Cortex of kidney (tissue), 1 donor: ENCODE measurements at places on chromosomes 12 and 14.

- no peak for DNase-seq
These were observed 75.4 kb downstream of the IFT81 start for GRCh38 chr12:110199339-110200123.

DNA sequence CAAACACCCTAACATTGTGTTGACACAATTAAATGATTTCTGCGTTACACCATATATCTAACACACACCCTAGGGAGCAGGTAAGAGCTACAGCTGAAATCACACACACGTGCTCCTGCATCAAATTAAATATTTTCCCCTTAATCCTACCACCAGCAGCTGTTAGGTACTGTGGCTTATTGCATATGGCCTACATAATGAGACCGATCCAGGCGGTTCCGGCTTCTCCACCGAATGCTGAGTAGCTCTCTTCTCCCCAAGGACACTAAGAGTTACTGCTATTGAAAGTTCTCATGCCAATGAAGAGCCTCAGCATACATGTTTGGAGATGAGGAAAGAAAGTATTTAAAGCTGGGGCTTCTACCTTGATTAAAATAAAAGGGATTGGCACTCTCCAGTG lies 472.2 kb upstream of the STXBP6 start:
- DNase-seq, result no peak

DNA sequence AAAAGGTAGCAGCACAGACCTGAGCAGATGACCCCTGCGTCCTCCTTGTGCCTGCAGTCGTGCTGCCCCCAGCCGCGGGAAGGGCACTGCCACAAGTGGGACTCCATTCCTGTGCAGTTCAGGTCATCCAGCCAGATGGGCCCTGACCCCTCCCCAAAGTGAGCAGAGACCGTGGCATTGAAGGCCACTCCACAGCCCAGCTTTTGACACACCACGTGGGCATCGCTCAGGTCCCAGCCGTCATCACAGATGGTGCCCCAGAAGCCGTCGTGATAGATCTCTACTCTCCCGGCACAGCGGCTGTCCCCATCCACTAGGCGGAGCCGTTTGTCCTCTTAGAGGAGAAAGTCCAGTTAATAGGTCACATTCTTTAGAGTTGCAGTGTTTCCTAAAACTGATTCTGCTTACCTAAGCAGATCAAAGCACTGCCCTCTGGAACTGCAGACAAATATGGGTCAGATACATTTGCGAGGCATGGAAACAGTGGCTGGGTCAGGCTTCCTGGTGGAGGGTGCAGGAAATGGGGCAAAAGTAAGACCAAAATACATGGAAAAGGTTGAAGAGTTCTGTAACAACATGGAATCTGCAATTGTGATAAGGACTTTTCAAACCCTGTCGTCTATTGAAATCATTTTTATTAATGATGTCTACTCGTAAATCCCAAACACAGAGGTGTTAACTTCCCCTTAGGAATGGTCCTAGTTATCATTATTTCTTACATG lies 69.4 kb downstream of the CD163L1 start:
- DNase-seq, result no peak

DNA sequence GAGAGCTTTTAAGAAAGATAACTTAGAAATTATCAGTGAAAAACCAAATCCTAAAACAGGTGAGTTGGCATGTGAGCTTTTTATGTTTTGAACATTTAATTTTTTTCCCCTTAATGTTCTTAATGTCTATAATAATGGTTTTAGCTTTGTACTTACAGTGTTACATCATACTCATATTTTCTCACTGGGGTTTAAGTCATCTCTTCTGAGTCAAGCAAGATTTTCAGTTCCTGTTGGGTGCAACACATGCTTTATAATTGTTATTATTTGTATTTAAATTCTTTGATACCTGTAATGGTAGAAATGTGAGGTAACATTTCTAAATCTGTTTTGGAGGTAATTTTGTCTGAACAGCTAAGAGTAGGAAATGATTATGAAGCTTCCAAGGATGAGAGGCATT lies 113.0 kb downstream of the PLEKHA5 start:
- no peak for DNase-seq

- no peak for DNase-seq
These were observed 212.2 kb downstream of the DUSP6 start for GRCh38 chr12:89140141-89140540.

GRCh38 chr14:37515771-37516170 lies 79.3 kb downstream of the FOXA1 start:
- DNase-seq, result no peak

DNA sequence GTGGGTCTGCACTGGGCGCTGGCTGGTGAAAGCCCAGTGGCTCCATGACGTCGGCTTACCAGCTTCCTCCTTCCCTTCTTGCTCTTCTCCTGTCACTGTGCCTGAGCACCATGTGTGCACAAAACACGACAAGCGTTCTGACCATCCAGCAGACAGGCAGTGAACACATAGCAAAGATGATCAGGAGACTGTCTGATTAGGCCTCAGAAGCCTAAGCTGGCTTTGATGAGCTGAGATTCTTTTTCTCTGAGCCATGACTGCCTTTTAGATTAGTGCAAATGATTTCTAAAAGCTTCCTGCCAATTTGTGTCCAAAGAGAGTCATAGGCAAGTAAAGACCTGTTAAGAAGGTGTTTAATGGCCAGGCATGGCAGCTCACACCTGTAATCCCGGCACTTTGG lies 83.1 kb downstream of the AACS start:
- DNase-seq, result no peak

- DNase-seq, result no peak
These were observed 160.6 kb downstream of the ANO4 start for GRCh38 chr12:100955139-100955538.

GRCh38 chr12:116174006-116174405 lies 103.5 kb downstream of the MED13L start:
- no peak for DNase-seq

GRCh38 chr12:93019212-93019927 lies 90.3 kb upstream of the EEA1 start:
- DNase-seq, result no peak

DNA sequence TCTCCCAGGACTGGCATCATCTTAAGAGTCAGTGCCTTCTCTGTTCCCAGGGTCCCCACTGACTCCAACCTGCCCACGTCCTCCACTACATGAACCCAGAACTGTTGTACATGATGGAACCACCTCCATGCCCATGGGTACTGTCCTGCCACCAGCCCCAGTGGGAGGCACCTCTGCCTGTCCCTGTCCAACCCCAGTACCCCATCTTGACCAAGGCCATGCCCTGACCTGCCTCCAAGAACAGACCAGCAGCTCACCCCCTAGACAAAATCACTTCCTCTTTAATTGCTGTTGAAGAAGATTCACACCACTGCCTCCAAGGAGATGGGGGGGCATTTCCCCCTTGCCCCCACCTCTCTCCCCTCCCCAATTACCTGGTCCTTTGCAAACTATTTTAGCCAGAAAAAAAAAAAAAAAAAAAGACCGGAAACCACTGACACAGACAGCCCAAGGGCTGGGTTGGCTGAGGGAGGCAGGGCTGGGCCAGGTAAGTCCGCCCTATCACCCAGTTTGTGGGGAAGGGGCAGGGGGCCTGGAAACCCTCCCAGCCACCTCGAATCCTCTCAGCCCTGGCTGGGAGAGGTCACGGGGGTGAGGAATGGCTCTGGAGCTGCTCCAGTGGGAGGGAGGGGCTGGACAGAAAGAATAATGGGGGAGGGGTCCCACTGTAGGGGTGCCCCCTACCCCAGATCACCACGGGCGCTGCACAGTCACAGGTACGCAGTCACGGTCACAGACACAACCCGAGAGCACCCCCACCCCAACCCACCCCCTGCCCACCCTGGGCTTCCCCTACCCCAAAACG lies 13.4 kb downstream of the AGAP2 start:
- DNase-seq, result no peak

- DNase-seq, result no peak
These were observed 51.5 kb upstream of the KCNJ8 start for GRCh38 chr12:21825886-21826617.

GRCh38 chr14:68622856-68623255 lies 170.0 kb downstream of the ZFP36L1 start:
- no peak for DNase-seq

DNA sequence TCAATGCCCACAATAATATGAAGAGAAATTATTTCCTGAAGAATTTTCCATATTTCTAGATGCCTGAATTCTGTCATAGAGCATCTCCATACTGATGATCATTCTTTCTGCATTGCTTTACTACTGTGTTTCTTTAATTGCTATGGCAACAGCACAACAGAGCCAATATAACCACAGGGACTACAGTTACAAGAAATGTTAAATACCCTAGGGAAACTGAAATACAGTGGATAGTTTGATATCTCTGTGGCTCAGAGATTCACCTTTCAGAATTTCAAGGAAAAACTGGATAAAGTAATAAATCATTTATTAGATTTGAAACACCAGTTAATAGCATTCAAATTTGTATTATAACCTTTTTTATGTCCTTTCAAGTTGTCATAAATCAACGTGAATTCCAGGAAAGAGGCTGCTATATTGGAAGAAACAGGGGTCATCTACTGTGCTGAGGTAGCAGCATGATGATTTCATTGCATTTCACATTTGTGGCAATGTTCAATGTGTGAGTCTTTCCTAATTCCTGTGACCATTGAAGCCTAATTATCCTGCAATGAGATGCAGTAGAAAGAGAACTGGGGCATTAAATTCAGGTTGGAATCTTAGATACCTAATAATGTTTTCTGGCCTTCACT lies 267.1 kb downstream of the LRFN5 start:
- no peak for DNase-seq

GRCh38 chr12:130639476-130640424 lies 76.3 kb downstream of the RIMBP2 start:
- no peak for DNase-seq

GRCh38 chr12:118391424-118391823 lies 15.1 kb downstream of the SUDS3 start:
- DNase-seq, result no peak

DNA sequence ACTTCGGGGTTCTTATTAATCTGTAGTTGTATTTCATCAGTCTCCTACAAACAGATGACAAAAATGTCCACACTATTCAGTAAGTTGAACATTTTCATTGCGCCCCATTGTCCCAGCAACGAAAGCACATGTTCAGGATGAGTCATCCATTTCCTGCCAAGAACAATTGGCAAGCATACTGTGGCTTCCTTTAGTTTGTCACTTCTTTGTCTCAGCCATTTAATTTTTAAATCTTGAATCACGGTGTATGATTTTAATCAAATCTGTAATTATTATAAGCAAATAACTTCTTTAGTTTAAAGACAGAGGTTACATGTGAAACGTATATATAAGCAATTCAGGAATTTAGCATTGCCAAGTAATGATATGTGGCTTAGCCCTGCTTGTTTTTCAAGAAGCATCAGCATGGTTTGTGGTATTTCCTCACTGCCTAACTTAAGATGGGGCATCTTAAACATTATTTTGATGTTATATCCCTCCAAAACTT lies 211.3 kb upstream of the KRR1 start:
- no peak for DNase-seq

DNA sequence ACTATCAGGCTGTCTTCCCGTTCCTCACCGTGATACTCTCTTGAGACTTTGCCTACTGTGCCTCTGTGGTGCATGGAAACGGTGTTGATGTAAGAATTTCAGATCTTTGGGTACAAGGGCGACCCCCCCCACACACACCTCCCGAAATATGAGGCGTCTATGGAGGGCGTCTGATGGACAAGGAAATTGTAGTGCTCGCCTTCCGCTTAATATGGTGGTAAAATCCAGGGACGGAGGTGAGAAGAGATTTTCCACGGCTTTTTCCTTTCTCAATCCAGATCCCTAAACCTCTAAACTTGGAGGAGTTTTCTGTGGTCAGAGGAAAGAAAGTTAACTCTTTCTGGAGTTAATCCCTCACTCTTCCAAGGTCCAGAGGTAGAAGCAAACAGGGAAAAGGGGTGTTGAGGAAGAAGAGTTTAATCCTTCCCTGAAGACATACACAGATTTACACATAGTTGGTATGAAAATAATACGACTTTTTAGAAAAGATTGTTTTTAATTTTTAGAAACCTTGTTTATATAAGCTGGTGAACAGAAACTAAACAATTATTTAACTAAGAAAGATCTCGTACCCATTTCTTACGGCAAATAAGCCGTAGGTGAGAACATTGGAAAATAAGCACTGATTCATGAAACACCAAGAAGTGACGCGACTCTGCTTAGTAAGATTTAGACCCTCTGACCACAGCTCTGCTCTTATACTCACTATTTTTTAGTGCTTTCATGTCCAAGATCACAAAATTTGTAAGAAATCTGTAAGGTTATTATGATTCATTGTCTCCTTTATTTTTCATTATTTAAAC lies 23.1 kb upstream of the RNASE12 start:
- no peak for DNase-seq

DNA sequence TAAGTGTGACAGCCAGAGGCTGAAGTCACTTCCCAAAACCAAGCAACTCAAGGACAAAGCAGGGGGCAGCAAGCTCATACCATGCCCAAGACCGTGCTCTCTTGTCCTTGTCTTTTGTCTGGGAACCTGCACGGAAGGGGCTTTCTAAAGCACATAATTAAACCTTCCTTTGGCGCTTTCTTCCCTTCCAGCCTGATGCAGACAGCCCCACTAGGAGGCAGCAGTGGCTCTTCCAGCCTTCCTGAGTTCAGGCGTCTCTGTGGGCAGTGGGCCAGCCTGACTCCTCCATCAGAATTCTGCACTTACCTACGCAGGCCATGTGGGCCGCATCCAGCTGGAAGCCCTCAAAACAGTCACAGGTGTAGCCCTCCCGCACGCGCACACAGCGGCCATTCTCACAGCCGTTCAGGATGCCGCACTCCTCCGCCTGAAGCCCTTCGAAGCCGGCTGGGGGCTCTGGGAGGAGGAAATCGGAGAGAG lies 7.6 kb downstream of the ISCA2 start:
- DNase-seq, result no peak

DNA sequence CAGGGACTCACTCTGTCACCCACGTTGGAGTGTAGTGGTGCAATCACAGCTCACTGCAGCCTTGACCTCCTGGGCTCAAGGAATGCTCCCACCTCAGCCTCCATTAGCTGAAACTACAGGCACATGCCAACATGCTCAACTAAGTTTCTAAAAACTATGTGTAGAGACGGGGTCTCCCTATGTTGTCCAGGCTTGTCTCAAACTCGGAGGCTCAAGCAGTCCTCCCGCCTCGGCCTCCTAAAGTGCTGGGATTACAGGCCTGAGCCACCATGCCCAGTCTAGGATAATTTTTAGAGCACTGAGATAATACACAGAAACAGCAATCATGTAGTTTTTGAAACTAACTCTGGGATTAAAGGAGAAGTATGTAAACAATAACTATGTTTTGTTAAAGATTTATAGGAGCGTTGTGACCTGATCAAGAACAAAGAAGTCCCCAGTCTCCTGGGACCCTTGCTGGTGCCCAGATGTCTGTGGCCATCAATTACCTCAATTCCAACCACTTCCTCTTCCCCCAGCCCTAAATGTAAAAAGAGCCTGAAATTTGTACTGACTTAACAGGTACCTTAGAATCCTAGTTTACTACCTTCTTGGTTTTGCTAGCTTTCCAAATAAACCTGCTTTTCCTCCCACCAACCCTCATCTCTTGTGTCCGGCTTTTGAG lies 28.9 kb upstream of the EGLN3 start:
- DNase-seq, result no peak

DNA sequence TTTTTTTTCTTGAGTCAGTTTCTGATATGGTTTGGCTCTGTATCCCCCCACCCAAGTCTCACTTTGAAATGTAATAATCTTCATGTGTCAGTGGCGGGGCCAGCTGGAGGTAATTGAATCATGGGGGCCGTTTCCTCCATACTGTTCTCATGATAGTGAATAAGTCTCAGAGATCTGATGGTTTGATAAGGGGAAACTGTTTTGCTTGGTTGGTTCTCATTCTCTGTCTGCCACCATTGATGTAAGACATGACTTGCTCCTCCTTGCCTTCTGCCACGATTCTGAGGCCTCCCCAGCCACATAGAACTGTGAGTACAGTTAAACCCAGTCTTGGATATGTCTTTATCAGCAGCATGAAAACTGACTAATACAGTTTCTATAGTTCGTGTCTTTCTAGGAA lies 42.9 kb downstream of the WNK1 start:
- DNase-seq, result no peak
